ENCODE measurements at places on chromosomes 3 and 15.

- DNase-seq: peak; percentile 39
These were observed 61.8 kb upstream of the P3H2 start for GRCh38 chr3:190182418-190183043.

GRCh38 chr15:28922707-28923012 is 36.9 kb downstream of the APBA2 start:
- DNase-seq: no peak

GRCh38 chr15:90103701-90104329 is 1.5 kb upstream of the IDH2 start:
- DNase-seq: no peak

GRCh38 chr3:124519591-124520194 is 210.6 kb upstream of the UMPS start:
- DNase-seq: no peak

DNA sequence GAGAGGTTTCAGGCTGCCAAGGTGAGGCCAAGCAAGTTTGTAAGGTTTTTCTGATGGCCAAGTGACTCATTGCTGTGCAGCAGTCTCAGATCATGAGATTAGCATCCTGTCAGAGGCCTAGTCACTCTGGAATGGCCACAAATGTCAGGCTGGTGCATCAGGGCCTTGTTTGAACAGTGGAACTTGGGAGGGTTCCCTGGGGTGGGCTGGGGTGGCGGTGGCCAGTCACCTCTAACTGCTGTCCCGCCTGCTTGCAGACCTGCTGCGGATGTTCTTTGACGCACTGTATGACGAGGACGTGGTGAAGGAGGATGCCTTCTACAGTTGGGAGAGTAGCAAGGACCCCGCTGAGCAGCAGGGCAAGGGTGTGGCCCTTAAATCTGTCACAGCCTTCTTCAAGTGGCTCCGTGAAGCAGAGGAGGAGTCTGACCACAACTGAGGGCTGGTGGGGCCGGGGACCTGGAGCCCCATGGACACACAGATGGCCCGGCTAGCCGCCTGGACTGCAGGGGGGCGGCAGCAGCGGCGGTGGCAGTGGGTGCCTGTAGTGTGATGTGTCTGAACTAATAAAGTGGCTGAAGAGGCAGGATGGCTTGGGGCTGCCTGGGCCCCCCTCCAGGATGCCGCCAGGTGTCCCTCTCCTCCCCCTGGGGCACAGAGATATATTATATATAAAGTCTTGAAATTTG is 2.8 kb upstream of the FAM131A start:
- no peak for DNase-seq

- DNase-seq: no peak
These were observed 33.5 kb upstream of the DCUN1D1 start for GRCh38 chr3:183013856-183014255.

GRCh38 chr3:142259359-142259758 is 34.0 kb upstream of the GK5 start:
- DNase-seq: no peak

GRCh38 chr15:63221346-63221745 is 31.9 kb downstream of the RAB8B start:
- no peak for DNase-seq

DNA sequence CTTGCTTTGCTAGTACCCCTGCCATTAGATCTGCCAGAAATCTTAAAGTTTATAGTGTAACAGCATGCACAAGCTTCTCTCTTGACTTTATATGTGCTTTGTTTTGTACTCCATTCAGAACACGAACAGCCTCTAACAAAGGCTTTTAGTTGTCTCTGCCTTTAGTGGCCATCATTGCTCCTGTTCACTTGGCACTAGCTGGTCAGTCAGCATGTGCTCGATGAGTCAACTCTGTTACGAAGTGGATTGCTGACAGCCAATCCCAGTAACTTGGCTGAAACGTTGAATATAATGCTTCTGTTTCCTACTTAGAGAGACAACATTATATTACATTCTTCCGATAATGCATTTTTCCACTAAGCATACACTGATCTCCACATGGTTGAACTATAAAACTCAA is 349.2 kb downstream of the NAALADL2 start:
- no peak for DNase-seq

- no peak for DNase-seq
These were observed 7.5 kb downstream of the COLQ start for GRCh38 chr3:15513810-15514662.

DNA sequence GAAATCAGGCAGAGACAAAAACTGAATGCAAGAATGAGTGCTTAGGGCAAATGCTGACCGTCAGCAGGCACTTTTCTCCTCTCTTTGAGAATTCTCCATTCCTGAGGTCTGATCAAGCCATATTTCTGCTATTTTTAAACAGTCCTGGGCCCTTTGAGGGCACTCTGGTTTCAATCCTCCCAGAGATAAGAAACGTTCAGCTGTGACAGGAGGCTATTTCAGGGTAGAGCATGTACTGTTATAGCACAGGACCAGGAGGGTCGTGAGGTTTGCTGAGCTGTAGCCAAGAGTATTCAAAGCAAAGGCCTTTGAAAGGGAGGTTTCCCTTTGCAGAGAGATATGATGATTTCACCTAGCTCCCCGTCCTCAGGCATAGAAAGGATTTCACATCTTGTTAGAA is 39.6 kb upstream of the PDZRN3 start:
- no peak for DNase-seq

DNA sequence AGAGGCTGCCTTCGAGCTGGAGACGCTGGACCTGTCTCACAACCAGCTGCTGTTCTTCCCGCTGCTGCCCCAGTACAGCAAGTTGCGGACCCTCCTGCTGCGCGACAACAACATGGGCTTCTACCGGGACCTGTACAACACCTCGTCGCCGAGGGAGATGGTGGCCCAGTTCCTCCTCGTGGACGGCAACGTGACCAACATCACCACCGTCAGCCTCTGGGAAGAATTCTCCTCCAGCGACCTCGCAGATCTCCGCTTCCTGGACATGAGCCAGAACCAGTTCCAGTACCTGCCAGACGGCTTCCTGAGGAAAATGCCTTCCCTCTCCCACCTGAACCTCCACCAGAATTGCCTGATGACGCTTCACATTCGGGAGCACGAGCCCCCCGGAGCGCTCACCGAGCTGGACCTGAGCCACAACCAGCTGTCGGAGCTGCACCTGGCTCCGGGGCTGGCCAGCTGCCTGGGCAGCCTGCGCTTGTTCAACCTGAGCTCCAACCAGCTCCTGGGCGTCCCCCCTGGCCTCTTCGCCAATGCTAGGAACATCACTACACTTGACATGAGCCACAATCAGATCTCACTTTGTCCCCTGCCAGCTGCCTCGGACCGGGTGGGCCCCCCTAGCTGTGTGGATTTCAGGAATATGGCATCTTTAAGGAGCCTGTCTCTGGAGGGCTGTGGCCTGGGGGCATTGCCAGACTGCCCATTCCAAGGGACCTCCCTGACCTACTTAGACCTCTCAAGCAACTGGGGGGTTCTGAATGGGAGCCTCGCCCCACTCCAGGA is 21.1 kb downstream of the NRROS start:
- no peak for DNase-seq

GRCh38 chr3:58848826-58849225 is 182.3 kb upstream of the FAM3D start:
- DNase-seq: no peak

DNA sequence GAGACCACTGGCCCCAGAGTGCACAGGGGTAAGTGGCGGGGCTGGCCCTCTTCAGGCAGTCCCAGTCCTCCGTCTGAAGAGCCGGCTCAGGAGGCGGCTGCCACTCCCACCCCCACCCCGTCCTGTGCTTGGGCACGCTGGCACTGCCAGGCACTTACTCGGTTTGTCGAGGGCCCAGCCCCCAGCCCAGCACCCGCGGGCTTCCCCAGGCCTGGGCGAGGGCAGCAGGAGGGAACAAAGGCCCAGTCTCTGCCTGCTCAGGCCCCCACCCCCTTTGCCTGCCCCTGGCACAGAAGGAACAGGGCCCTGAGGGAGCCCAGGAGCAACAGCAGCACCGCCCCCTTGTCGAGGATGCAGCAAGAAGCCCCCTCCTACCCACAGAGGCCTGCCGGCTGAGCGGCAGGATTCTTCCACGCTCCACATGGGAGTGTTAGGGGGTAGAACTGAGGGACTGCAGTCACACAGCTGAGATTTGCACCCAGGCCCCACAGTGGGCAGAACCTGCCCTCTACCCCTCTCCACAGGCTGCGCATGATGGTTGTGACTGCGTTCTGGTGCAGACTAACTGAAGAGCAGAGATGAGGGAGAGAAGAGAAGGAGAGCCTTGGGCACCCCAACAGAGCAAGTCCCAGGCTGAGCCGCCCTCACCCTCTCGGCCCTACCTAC is 8.9 kb downstream of the DUSP7 start:
- no peak for DNase-seq

- peak; percentile 6 for DNase-seq
These were observed 804 bp upstream of the BRPF1 start for GRCh38 chr3:9730657-9731205.

DNA sequence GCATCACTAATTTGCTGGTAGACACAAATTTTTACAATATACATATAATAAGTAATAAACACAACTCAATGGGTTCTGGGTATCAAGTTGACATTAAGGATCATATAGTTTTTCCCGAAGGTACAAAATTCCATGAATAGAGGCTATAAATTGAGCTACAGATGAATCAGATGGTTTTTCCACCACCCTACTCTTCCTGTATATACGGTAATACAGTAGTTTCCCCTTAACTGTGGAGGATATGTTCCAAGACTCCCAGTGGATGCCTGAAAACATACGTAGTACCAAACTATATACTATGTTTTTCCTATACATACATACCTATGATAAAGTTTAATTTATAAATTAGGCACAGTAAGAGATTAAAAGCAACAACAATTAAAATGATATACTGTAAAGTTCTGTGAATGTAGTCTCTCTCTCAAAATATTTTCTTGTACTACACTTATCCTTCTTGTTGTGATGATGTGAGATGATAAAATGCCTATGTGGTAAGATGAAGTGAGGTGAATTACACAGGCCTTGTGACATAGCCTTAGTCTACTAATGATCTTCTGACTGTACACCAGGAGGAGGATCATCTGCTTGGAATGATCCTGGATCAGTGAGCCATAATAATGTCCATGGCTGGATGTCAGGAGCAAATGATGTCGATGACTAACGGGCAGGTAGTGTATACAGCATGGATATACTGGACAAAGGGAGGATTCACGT is 116.7 kb downstream of the NR1I2 start:
- no peak for DNase-seq

- DNase-seq: no peak
These were observed 1055.7 kb downstream of the NAALADL2 start for GRCh38 chr3:175914785-175915184.

GRCh38 chr3:25355034-25355885 is 72.8 kb upstream of the RARB start:
- DNase-seq: no peak

- DNase-seq: no peak
These were observed 70.4 kb upstream of the CMTM7 start for GRCh38 chr3:32321095-32321790.

- DNase-seq: no peak
These were observed 22.1 kb downstream of the CHDH start for GRCh38 chr3:53823956-53824657.

- peak; percentile 16 for DNase-seq
These were observed 134.4 kb upstream of the SKOR1 start for GRCh38 chr15:67690936-67691335.

DNA sequence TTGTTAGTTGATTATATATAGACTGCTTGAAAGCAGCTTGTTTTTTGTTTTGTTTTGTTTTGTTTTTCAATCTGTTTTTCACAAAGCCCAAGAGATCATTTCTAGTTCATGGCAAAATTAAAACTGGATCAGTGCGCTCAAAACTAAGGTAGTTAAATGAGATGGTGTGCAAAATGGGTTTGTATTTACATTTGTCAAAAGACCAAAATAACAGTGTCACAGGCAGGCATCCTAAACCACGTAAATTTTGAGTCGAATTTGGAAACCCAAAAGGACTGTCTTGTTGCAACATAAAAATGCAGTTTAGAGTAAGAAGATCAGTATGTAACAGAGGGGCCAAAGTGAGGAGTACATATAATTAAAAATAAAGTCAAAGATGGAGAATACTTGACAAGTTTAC is 2.4 kb downstream of the DMXL2 start:
- no peak for DNase-seq

- DNase-seq: no peak
These were observed 3.0 kb downstream of the DZIP1L start for GRCh38 chr3:138112362-138112761.

DNA sequence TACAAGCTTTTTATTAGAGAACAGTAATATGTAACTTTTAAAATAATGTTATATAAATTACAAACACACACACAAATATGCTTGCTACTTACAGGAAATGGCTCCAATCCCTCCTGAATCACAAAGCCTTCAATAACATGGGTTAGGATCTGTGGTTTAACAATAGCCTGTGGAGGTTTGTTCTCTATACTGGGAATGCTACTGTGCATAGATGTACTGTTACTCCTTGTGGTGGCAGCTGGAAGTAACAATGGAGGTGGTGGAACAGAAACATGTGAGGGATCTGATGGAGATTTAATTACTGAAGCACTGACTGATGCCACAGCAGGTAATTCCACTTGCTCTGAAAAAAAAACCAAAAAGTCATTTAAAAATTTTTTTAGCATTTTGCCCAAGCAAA is 64.4 kb downstream of the PHC3 start:
- no peak for DNase-seq

GRCh38 chr3:67602816-67603215 is 51.6 kb downstream of the SUCLG2 start:
- no peak for DNase-seq

GRCh38 chr3:168116279-168116678 is 20.6 kb upstream of the GOLIM4 start:
- DNase-seq: no peak

DNA sequence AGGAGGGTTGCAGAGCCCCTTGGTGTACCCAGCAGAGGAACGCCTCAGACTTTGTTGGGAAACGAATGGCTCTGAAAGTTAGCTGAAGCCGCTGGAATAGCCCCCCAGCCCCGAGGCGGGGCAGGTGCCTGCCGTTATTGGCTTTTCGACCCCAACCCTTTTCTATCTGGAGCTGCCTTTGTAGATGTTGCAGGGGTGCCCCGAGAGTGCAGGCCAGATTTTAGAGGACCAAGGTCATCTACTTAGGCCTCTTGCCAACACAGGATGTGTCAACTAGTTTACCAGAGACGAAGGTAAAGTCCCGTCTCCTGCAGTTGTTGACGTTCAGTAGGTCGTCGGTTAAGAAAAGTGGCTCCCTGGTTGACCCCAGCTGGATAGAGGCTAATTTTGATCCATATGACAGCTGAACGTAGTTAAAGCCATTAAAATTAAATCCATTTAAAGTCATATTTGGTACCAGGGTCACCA is 579 bp upstream of the UBE3A start:
- no peak for DNase-seq

DNA sequence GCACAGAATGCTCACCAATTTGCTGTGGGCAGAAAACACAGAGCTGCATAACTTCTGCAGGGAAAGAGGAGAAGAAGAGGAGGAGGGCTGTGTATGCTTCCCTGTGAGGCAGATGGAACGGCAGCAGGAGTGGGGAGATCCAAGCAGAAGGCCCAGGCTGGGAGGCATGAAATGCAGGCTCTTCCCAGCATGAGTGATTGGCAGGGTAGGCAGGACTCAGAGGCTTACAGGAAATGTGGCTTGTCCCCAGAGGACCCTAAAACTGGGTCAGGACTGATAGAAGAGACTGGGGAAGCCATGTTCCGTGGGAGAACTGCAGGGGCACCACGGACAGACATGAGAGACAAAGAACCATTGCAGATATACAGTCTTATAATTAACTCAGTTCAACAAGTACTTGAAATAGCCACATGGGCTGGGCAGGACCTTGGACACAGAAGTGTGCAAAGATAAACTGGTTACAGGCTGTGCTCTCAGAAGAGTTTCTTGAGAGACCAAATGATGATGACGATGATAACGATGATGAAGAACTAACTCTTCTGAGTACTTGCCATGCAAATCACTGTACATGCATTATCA is 286.9 kb downstream of the EPHB1 start:
- DNase-seq: no peak

GRCh38 chr15:91711384-91712033 is 142.0 kb upstream of the SLCO3A1 start:
- no peak for DNase-seq
